NCI-H524 (cell line): ENCODE measurements at places on chromosomes 5 and 9.
A peak's percentile ranks its signal among the peaks of the same experiment; 100 is the strongest.

DNA sequence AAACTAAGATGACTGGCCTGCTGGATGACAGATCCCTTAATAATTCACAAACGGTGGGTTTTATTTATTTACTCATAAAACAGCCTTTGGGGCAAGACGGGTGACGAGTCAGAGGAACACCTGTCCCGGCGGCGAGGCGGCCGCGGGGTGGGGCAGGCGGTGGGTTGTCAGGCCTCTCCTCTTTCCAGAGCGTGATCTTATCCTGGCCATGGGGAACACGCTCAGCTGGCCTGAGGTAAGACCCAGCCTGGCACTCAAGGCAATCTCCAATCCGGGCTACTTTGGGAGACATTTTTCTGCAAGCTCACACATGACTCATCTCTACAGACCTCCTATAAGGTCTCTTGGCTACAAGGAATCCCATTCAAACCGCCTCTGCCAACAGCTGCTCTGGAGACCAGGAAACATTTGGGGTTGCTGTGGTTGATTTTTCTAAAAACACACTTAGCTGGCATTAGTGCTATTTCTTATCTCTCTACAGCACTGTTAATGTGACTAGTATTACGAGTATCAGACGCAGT is 6.3 kb downstream of the RAPGEF1 start:
- DNase-seq = peak; percentile 82

GRCh38 chr5:149153751-149154610 is 12.7 kb downstream of the ABLIM3 start:
- DNase-seq = peak; percentile 90

- DNase-seq = no peak
Measured at GRCh38 chr5:135609981-135610380, 31.2 kb upstream of the CXCL14 start.

DNA sequence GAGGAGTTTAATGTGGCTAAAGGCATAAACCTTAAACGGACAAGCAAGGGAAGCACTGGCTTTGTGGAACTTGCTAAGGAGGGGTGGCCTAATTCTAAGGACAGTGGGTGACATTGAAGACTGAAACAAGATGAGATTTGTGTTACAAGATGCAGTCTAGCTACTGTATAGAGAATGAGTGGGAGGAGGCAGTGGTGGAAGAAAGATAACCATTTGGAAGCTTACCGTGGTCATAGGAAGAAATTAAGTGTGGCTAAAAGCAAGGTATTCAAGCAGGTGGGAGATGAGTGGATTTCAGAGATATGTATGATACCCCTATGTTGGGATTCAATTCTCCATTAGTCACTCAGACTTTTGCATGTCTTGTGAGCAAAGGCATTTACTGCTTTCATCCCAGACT is 4.6 kb downstream of the PAM start:
- no peak for DNase-seq

DNA sequence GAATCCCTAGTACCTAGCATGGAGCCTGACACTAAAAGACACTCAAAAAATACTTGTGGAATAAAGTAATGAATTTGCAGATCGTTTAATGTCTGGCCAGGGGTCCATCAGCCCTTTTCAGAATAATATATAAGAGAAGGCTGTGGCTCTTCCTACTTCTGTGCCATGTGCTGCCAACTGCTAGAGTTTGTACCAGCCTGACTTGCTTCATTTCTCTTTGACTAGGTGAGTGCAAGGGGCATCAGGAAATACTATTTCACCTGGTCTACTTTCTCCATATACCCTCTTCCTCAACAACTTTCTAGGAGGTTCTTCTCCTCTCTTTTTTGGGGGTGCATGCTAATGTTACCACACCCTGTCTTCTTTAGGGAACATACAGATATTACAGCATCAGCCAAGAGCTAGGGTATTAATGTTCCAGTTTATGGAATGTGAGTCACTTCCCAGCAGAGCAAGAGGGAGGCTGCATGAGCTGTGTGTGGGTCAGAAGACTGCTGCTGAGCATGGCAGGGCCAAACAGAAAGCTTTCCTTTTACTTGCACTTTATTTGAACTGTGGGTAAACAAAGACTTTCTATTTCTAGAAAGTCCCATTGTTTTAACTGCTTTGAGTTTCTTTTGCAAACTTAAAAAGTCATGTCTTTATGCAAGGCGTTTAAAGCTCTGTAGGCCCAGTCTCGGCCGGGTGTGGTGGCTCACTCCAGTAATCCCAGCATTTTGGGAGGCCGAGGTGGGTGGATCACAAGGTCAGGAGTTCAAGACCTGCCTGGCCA is 158.9 kb downstream of the ADAMTSL1 start:
- DNase-seq = no peak

- DNase-seq = no peak
Measured at GRCh38 chr9:110815361-110815760, 146.8 kb downstream of the MUSK start.

DNA sequence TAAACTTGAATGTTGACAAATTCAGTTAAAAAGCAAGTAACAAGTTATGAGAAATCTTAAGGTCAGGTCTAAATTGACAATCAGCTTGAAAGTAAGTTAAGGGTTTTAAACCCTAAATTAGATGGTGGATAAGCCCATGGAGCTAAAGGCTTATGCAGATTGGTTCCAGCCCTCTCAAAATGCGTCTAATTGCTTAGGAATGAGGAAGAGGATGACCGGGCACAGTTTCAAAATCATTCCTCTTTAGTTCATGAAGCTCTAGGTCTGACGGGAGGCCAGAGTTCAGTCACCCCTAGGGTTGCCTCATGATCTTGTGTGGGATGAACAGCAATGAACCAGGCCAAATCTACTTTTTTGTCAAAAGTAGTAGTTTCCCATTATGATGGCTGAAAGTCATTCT is 75.4 kb downstream of the SLC38A9 start:
- DNase-seq = no peak
